ENCODE measurements at places on chromosomes 6 and 20. TPM values are rescaled to one million over a fixed set of nuclear protein-coding genes. Genes with fewer than 3 reads are reported as not detected.

DNA sequence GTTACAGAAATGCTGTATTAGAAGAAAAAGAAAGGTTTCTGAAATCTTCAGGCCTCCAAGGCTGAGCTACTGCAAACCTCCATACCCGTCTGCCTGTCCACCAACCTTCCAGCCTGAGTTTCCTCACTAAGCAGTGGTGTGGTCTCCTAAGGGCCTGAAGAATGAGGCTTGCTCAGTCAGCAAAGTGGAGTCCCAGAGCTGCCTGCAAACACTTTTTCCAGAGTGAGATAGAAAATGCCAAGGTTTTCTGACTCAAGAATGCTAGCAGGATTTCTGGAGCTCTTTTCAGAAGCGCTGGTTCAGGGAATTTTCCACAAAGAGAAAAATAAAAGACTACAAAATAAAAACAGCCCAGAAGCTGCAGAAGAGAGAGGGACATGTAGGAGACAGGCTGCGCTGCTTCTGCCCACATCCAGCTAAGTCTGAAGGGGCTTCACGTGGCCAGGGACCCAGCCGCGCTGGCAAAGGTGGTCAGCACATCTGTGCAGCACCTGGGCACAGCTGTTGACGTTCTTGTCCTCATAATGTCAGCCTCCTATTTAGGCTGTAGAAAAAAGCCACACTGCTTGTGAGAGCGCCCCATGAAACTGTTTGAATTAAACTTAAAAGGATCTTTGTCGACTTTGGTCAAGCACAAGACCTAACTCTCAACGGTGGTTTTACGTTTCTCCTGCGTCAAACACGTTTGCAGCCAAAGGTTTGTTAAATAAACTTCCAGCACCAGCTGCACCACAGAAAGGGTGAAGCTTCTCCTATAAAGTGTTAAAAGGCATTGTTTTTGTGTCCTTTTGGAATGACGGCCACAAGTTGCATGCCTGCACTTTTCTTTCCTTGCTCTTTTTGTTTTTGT, 209.0 kb downstream of the THBS2 start:
- no peak for DNase-seq

DNA sequence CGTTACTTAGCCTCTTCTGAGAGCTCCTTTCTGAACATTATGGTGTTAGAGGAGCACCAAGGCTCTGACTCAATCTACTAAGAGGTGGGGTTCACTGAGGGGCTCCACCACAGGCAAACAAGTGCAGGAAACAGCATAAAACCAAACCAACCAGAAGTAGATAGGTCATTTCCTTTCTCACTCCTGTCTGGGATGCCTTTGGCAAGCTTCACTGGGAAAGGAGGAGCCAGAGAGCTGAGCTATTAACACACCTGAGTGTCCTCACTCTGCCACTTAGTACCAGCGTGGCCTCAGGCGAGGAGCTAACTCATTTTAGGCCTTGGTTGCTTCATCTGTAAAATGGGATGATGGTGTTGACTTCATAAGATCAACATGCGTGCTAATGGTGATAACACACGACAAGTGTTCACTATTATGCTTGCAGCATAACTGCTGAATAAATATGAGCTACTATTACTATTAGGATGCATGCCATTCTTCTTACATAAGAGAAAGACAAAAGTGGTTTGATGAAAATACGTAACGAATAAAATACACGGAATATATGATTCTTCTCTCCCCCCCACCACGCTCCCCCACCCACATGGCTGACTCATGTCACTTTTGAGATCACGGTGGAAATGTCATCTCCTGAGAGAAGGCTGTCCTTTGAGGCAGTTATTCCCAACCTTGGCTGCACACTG, 185.4 kb downstream of the BCAS1 start:
- DNase-seq: no peak

GRCh38 chr6:156648616-156649015, 128.6 kb upstream of the ARID1B start:
- DNase-seq: no peak

EFHC1 gene
- total RNA-seq: 6.2 TPM

- DNase-seq: no peak
Observed at GRCh38 chr6:10621213-10621612, 73.2 kb downstream of the C6orf52 start.

GRCh38 chr20:17759449-17759848, 59.7 kb downstream of the BANF2 start:
- DNase-seq: no peak

- no peak for DNase-seq
Observed at GRCh38 chr6:167327391-167327790, 2.5 kb downstream of the TTLL2 start.

GRCh38 chr6:148818939-148819575, 72.2 kb downstream of the UST start:
- DNase-seq: no peak

MEP1A gene
- total RNA-seq: not detected

TREML1 gene
- total RNA-seq: not detected

CALHM6 gene
- total RNA-seq: 0.97 TPM

HINT3 gene
- total RNA-seq: 35.0 TPM

DNA sequence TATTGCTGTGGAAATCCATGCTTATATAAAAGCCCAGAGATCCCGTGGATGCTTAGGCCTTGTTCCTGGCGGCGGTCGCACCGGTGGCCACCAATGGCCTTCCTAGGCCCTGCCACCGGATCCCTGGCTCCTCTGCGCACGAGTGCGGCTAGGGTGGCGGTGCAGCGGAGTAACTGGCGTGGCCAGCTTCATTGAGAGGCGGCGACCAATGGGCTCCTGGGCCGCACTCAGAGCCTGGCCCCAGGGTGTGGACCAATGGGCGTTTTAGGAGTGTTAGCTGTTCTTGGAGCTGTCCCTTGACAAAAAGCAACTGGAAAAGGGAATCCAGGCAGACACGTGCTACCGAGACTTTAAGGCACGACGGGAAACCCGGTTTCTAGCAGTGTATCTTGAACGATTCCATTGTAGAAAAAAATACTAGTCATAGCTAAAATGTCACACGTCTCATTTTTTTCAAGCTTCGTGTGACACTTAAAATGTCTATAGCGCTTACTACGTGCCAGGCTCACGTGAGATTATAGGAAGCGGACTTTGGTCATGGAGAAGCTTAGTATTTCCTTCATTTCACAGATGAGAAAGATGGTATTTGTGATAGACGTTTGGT, 1.7 kb downstream of the AMD1 start:
- DNase-seq: peak; percentile 93

GRCh38 chr20:32589256-32589655, 4.1 kb upstream of the NOL4L start:
- DNase-seq: no peak
